Stimulated activated CD8-positive, alpha-beta memory T cell treated with anti-CD3 and anti-CD28 coated beads, Interleukin-7, amount 100 ng/mL, for 1 hour (primary cell): ENCODE measurements at places on chromosomes 2 and 18.

DNA sequence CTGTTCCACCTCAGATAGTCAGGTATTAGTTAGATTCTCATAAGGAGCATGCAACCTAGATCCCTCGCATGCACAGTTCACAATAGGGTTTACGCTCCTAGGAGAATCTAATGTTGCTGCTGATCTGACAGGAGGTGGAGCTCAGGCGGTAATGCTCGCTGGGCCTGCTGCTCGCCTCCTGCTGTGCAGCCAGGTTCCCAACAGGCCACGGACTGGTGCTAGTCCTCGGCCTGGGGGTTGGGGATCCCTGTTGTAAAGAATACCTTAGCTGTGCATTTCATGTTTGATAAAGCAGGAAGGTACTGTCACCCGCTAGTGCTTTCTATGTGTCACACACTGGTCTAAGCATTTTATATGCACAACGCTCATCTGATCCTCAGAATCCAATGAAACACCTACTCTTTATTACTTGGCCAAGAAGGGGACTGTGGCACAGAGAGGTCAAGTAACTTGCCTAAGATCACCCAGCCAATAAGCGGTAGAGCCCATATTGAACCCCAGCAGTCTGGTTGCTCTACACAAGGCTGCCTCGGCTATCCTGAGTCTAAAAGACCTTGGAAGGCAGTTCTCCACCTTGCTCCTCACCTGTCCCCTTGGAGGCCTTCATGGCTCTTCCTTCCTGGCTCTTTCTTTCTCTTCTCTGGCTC, 35.8 kb downstream of the SLC4A3 start:
- DNase-seq, result no peak

DNA sequence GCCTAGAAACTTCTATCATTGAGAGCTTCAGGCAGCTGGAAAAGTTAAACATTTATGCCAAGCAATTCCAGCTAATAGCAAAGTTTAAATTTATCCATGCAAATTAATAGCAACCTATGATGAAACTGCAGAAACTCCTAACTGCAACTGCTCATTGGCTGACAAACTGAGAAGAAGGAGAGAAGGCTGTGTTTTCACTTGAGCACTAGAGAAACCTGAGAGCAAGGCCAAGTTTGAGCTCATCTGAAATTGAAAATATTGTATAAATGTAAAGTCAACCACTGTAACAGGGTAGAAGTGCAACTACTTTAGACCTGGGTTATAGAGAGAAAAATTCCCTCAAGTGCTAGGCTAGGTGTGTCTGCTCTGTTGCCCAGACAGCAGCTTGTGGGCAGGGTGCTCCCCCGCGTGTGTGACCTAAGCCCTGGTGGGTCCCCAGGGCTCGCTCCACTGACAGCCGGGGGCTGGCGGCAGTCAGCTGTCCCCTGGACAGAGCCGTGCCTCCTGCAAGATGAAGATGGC, 50.2 kb downstream of the CABYR start:
- no peak for DNase-seq

GRCh38 chr18:79336556-79337142, 59.1 kb upstream of the NFATC1 start:
- no peak for DNase-seq

DNA sequence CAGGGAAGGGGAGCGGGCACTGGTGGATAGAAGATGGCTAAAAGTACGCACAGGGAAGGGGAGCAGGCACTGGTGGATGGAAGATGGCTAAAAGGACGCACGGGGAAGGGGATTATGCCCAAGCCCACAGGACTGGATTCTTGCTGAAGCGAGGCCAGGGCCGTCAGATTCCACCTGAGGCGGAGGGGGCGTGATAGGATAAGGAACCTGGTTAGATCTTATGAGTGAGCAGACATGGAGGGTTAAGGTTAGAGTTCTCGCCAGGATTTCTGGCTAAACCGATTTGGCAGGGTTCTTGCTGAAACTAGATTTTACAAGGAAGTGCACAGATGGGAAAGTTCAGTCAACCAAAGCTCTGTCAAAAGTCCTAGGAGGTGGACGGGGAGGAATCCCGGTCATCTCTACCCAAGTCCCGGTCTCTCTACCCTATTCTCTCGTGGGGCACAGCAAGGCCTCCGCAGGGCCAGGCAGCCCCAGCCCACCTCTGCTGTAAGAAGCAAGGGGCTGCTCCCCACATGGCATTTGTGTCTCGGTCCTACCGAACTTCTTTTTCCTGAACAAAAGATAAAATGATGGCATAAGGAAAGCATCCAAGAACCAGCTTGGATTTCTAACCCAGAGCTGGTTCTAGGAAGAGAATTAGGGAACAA, 140.8 kb downstream of the PTGR3 start:
- DNase-seq, result no peak

DNA sequence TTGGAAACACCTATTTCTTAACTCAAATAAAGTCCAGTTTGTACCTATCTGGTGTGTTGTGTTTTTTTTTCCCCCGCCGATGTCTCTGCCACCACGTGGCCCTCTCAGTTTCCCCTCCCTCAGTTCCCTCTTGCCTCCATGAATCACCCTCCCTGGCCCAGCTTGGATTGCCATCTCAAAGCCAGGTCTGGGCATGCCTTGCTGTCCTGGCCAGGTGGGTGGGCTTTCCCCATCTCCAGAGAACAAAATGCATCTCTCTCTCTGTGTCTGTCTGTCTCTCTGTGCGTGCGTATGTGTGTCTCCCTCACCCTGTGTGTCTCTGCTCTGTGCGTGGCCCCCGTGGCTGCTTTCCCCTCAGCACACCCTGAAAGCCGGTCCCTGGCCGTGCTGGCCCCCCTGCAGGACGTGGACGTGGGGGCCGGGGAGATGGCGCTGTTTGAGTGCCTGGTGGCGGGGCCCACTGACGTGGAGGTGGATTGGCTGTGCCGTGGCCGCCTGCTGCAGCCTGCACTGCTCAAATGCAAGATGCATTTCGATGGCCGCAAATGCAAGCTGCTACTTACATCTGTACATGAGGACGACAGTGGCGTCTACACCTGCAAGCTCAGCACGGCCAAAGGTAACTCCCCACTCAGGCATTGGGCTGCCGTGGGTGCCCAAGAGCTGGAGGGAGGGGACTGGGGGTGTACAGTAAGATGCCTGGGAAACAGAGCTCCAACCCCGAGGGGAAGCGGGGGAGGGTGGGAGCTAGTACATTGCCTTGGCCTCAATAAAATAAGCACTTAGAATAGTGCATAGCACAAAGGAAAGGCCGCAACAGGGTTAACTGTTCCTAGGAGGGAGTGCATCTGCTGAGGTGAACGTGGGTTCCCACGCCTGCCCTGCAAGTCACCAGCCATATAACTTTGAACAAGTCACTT, 31.6 kb upstream of the GMPPA start:
- DNase-seq, result no peak

- no peak for DNase-seq
These were observed 8.9 kb downstream of the GTF3C2 start for GRCh38 chr2:27347641-27348040.

DNA sequence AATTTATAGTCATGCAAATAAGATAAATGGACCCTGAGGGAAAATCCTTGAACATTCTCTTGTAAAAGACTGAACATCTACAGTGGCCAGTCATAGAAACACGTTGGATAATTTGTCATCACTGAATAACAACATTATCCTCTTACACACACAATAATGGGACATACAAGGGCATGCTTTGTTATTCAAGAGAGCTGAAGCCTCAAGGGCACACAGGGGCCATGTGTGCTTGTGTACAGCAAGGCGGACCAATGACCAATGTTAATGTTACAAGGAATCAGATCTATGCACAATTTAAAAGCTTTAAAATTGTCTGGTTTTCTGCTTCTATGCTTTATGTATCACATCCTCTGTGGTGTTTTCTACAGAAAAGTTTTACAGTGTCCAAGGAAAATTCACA, 23.7 kb downstream of the COL6A3 start:
- no peak for DNase-seq

DNA sequence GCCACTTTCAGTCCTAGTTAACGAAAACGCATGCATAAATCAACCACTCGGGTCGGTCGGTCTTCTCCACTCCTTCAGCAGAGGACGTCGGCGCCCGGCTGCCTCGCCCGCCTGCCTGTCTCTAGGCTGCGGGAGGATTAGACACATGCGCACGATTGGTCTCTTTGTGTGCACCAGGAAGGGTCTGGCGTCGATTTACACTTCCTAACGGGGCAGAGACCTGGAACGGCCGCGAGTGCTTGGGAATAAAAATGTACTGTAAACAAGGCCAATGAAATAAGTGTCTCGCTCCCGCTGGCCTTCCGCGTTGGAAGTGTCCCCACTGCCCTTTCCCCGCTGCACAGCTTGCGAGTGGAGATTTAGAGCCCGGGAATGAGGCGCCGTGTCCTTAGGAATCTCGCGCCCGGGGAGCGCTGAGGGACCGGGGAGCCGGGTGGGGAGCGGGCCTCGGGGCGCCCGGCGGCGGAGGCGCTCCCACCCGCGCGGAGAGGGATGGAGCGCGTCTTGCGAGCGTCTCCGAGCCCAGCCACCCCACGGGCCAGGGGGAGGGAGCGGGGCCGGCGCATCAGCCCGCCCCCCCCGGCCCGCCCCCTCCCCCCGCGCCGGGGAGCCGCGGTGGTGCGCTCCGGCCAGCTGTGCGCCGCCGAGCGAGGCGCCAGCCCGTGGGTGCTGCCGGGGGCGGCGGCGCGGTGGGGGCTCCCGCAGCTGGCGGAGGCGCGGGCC, at the start of gene DOK6:
Gene DOK6, plus strand, starts transcription at position 636 of the 723 bp plus-strand sequence.
- no peak for DNase-seq

GRCh38 chr2:138104071-138104470, 139.8 kb downstream of the HNMT start:
- DNase-seq, result no peak
